ENCODE measurements at places on chromosomes 7 and 10.

DNA sequence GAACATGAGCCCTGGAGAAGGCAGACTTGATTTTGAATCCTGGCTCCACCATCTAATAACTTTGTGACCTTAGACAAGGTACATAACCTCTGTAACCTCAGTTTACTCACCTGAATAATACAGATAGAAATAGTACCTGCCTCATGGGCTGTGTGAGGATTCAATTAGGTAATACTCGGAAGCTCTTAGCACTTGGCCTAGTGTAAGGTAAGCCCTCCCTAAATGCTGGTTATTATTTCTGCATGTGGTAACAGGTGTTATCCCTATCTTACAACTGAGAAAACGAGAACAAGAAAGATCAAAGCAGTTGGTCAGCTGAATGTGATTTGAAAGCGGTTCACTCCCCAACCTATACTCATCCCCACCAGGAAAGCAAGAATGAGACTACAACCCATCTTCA lies 28.7 kb upstream of the ACSL5 start:
- DNase-seq: no peak

DNA sequence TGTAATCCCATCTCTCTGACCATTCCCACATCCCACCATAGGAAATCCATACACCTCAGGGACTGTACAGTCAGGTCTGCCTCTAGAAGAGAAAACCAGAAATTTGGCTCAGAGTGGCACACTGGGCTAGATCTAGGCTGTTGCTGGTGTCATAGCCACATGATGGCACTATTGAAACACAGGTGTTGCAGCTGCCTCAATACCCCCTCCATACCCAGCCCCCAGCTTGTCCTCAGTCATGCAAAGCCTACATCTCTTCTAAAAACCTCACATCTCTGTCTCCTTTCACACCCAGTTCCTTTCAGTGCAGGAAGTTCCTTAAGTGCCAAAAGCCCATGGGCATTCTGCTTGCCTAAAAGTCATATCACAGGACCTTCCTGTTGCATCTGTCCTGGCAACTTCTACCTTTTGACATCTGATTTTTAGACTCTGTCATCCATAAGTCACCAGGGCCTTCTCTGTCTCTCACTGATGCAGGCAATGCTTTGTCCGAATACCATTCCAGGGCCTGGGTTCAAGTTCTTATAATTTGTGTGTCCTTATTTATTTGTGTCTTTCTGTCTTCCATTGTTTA lies 27.0 kb upstream of the HIBADH start:
- peak; percentile 16 for DNase-seq

DNA sequence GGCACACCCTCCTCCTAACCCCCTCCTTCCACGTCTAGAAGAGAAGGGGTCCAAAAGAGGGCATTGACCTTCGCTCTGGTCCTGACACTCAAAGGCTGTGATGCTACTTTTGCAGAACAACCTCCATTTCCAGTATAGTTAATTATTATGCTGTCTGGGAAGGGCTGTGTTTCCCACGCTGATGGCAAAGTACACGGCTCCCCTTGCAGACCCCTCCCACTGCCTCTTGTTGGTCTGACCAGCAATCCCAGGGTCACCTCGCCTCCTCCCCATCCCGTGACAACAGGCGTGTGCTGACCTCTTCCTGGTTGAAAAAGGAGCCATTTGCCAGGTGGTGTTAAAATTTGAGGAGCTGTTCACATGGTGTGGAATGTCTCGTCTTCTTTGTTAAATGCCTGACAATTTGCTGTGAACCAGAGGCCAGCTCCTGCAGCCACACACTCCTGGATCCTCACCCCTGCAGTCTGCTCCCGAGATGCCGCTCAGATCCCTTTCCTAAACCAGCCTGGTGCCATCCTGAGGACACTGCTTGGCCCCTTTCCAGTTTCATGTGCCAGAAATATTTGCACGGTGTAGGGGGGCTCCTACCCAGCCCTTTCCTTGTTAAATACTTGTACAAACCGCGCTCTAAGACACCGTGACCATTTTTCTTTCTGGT lies 321.7 kb downstream of the WDR37 start:
- no peak for DNase-seq

DNA sequence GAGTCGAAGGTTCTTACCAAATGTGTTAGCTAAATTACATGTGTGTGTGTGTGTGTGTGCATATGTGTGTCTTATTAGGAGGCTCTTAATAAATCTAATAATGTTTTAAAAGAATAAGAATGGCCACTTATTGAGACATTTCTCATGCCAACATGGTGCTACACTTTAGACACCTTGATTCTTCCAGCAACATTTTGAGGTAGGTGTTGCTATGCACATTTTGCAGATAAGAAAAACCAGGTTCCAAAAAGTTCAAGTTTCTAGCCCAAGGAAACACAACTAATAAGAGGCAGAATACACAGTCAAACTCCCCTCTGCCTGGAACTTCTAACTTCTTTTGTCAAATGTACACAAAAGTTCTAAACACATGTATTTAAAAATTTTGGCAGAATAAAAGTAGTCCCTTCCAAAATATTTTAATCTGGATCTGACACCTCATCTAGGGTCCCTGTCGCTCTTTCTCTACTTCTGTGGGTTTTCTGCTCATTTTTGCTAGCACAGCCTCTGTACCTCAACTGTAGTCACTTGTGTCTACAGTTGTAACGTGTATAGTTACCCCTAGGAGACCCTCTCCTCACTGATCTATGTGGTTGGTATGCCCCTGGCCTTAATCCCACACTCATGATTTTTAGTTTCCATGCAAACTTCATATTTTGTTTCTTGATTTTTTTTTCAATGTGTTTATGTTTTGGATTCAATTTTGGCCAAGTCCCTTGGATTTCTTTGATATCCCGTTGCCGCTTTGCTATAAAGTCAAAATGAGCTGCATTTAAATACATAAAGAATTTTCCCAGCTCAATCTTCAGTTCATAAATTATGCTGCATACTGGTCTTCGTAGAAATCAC lies 4.3 kb downstream of the ANKRD1 start:
- no peak for DNase-seq

- DNase-seq: no peak
Observed at GRCh38 chr7:114422507-114423501, 8.2 kb downstream of the FOXP2 start.

GRCh38 chr10:69644658-69645295 lies 14.7 kb downstream of the FAM241B start:
- peak; percentile 50 for DNase-seq

DNA sequence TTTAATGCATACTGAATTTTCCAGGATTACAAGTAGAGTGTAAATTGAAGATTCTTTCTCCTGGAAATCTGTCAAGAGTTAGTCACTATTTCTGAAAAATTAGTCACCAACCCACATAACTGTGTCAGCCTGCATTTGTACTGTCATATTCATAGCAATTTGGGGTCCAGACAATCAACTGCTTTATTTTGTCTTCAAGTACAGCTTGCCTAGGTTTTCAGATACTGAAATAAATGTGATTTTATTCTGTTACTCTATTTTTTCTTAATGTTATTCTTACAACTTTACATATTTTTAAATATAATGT lies 55.1 kb downstream of the CUBN start:
- DNase-seq: no peak

DNA sequence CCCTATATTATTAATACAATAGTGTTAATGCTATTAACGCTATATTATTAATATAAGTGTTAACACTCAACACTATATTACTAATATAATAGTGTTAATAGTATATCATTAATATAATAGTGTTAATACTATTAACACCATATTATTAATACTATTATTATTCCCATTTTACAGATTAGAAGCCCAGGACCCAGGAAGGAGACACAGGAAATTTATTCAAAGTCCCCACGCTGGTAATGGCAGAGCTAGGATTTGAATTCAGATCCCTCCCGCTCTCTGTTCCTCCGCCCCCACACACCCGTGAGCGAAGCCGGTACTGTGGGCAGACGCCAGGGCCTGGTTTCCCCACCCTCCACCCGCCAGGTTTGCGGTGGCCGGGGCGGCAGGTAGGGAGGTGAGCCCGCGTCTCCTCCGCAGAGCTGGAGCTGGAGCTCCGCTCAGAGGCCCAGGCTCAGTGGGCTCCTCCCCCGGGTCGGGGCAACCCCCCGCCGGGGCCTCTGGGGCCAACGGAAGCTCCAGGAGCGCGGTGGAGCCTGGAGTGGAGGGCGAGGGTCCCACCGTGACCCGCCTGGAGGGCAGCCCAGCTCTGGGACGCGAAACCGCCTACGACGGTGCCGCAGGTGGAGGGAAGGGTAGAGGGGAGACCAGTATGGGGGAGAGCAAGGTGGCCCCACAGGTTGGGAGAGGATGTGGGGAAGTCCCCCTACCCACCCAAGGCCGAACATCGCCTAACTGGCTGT lies at the start of gene TMEM225B:
TMEM225B (plus strand) TSS at position 506 of the 740 bp plus-strand sequence. CDS start 6,122 bp downstream, outside the sequence.
- DNase-seq: no peak

- DNase-seq: no peak
Observed at GRCh38 chr7:76074306-76074971, 26.5 kb downstream of the MDH2 start.

GRCh38 chr7:82141427-82141826 lies 302.1 kb downstream of the CACNA2D1 start:
- DNase-seq: no peak

DNA sequence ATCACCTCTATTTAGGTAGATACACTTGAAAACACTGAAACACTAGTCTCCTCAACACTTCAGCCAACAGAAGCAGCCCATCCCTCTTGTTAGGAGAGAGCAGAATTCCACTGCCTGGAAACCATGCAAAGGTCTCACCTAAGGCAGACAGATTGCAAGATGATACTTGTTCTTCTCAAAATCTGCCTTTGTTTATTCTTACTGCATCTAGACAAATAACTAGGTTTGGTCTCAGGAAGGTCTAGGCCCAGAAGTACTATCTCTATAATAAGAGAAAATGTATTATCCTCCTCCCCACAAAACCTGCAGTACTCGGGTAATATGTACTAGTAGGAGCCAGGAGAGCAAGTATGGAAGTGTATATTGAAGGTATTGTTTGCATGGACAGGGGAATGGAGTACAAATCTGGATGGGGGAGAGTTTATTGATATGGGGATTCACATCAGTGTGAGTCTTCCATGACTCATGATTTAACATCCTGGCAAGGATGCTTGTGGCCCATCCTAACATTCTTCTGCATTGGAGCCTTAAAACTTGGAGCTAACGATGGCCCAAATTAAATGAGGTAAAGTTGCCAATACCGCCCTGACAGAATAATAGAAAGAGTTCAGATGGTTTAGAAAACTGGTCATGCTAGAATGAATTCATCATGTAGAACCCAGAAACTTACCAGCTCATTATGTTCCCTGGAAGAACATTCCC lies 109.2 kb downstream of the EPC1 start:
- no peak for DNase-seq

DNA sequence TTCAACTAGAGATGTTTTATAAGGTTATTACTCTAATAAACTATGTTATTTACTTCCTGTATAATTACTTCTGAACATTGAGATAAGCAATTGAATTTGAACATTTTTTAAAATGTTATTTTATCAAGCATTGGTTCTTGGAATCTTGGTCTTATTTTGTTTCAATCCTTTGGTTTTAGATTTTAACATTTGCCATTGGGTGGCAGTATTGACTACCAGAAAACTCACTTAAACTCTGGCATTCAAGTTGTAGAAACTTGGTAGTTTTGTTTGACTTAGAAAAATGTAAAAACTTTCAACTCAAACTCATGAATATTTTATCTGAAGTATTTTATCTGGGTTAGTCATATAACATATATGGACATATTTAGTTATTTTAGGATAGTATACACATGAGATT lies 48.1 kb downstream of the ATRNL1 start:
- no peak for DNase-seq

DNA sequence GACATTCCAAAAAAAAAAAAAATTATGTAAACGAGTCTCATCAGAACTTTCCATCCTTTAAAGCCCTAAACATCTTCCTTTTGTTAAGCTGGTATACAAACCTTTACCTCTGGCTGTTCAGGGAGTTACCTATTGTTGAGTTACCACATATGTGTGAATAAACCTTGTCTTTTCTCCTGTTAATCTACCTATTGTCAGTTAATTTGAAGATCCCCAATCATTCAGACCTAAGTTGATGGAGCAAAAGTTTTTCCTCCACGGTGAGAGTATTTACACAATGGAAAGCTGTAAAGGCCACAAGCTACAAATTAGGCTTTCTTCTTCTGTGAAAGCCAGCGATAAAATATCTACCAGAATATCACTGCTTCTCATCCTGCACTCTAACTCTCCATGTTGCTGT lies 80.3 kb downstream of the SKAP2 start:
- no peak for DNase-seq

GRCh38 chr7:66739953-66740301 lies 606 bp upstream of the RABGEF1 start:
- DNase-seq: no peak

GRCh38 chr7:145784809-145785780 lies 331.5 kb upstream of the CNTNAP2 start:
- DNase-seq: no peak

DNA sequence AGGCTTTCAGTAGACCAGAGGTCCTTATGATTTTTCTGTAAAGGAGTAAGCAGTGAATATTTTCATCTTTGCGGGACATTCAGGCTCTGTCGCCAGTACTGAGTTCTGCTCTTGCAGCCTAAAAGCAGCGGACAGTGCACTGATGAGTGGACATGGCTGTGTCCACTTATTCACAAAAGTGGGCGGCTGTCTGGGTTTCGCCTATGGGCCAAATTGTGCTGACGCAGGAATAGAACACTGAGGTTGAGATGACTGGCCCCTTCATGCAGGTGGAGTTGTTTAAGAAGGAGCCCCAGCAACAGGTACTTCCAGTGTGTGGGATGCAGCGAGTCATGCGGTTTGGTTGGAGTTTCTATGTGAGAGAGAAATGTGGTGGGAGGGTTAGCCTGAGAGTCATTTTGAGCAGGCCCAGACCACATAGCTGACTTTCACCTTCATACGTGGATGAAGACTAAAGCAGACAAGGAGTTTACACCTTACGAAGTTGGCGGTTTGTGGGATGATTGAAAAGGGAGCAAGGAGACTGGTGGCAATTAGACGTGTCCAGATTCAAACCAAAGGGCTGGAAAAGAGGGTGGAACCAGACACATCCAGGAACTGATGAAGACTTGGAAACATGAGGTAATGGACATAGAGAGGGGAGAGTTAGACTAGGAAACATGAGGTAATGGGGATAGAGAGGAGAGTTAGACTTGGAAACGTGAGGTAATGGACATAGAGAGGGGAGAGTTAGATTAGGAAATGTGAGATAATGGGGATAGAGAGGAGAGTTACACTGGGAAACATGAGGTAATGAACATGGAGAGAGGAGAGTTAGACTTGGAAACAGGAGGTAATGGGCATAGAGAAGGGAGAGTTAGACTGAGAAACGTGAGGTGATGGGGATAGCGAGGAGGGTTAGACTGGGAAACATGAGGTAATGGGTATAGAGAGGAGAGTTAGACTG lies 38.2 kb downstream of the WDR37 start:
- no peak for DNase-seq

- DNase-seq: no peak
Observed at GRCh38 chr10:62587011-62587410, 212.8 kb downstream of the ZNF365 start.

DNA sequence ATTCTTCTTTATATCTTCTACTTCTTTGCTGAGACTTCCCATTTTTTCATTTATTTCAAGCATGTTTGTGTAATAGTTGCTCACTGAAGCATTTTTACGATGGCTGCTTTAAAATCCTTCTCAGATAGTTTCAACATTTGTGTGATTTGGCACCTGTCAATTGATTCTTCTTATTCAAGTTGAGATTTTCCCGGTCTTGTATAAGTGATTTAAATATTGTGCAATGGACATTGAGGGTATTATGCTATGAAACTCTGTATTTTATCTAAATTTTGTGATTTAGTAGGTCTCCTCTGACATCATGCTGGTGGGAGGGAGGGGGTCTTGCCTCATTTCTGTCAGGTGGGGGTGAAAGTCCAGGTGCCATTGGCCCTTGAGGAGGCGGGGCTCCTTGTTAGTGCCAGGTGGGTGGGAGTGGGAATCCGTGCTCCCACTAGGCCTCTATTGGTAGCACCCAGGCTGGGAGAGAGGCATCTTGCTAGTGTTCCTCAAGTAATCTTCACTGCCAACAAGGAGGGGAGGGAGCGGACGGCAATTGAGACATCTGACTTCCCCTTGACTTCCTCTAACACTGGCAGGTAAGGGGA lies 73.0 kb downstream of the ANLN start:
- DNase-seq: no peak

Data from CD4-positive, alpha-beta T cell (primary cell).